ENCODE measurements at places on chromosomes 2 and 18. TPM values are rescaled to one million over a fixed set of nuclear protein-coding genes. Genes with fewer than 3 reads are reported as not detected.

Gene STPG4
- not detected for total RNA-seq

Gene AQP4
- total RNA-seq: not detected

Gene CYTIP
- 599 TPM for total RNA-seq

Gene TUBB8B
- total RNA-seq: not detected

Gene FAM228A
- total RNA-seq: 0.26 TPM

All from activated naive CD4-positive, alpha-beta T cell treated with anti-CD3 and anti-CD28 coated beads for 36 hours (primary cell).